ENCODE measurements at places on chromosomes 13 and 19.
A peak's percentile ranks its signal among the peaks of the same experiment; 100 is the strongest.

GRCh38 chr19:30704771-30705330 lies 332.7 kb downstream of the ZNF536 start:
- DNase-seq: no peak

DNA sequence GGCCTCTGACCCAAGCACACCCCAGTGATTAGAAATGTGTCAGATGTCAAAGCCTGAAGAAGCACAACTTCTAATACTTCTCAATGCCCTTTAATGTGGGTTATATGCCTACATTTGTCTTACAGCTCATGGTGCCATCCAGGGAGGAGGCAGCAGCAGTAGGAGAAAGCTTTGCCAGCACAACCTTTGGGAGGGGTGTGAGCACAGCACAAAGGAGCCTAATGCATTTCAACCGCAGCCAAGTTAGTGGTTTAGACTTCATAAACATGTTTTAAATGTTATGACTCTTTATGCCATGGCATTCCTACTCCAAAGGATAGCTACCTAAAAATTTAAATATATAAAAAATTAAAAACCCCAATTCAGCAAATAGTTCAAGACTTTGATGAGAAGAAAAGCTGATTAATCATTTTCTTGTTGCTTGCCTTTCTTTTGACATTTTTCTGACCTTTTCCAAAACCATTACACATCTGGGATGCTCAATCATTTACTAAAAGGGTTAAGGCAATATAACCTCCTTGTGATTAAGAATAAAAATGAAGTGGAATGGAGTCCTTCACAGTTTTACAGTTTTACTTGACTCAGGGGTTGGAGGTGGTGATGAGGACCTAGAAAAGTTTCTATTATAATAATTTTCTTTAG lies 142.7 kb downstream of the DLEU7 start:
- DNase-seq: no peak

DNA sequence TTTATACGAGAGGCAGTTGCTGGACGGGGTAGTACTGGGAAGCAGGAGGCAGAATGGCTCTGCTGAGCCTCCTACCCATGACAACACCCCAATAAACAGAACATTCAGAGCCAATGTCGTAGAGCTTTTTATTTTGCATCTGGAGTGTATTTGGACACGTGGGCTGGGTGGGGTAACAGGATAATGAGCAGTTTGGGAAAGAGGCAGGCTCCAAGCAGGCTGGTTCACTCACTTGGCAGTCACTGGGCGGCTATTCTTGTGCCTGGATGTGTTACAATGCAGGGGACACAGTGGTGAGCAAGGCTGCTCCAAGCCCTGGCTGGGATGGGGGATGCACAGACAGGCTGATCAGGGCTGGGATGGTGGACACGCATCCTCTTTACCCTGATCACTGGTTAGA lies 9.5 kb downstream of the ACTMAP start:
- no peak for DNase-seq

- DNase-seq: no peak
These were observed 5.2 kb upstream of the ADPRHL1 start for GRCh38 chr13:113458253-113459065.

GRCh38 chr13:97223711-97224541 lies 1.8 kb downstream of the MBNL2 start:
- no peak for DNase-seq

DNA sequence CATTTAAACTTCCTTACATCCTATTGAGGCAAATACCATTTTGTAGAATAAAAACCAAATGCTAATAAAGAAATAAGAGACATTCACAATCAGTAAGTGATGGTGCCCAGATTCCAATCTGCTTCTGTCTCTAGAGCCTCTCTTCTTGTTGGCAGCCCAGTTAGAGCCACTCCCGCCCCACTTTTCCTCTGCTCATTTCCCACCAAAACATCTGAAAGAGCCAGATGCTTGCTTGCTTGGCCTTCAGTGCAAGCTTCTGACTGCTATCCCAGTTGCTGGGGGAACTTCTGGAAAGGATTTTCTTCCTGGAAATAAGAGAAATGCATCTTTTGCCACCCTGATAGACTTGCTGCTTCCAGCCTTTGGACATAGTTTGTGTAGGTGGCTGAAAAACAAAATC lies 12.9 kb downstream of the FRY start:
- DNase-seq: no peak

DNA sequence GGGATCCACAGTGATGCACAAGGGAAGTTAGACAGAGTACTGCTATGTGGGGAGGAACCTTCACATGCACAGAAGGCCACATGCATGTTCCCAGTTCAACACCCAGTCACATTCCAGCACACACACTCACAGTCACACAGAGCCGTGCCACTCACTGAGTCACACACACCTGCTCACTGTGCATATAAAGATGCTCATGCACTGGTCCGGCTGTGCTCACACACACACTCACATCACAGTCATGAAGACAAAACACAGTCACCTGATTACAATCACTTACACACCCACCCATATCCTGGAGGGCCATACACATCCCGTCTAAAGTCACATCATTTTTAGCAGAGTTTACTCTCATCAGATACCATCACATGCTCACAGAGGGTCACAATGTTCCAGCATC lies 478 bp downstream of the CLC start:
- no peak for DNase-seq

- DNase-seq: no peak
These were observed 543.3 kb downstream of the FGF9 start for GRCh38 chr13:22214184-22214583.

DNA sequence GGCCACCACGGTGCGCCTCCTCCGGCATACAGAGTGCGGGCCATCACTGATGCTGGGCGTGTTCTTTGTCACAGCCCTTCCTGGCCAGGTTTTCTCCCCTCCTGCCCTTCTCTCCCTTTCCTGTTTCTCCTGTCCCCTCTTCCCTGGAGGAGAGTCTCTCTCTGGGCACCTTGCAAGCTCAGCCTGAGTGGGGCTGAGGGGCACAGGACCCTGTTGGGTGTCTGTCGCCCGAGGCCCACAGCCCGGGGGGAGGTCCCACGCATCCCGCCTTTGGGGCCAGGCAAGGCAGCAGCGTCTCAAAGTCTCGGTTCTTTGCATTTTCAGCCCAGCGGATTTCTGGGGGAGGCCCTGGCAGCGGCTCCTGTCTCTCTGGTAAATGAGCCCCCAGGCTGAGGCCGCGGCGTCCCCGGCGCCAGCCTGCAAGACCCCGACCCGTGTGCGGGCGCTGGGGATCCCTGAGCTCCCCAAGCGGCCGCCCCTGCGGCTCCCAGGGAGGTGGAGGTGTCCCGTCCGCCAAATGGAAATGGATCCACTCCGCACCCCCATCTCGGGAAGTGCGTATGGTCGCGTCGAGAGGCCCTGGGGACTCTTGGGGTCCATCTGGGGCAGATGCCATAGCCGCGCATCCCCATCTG lies 47.2 kb downstream of the COMP start:
- DNase-seq: no peak

- no peak for DNase-seq
These were observed 1.9 kb downstream of the RAB11B start for GRCh38 chr19:8392017-8392591.

- no peak for DNase-seq
These were observed 50.9 kb downstream of the SOX21 start for GRCh38 chr13:94661406-94661805.

GRCh38 chr13:92807353-92807752 lies 419.3 kb upstream of the GPC6 start:
- no peak for DNase-seq

GRCh38 chr19:18733196-18733647 lies 49.7 kb downstream of the CRTC1 start:
- DNase-seq: no peak

DNA sequence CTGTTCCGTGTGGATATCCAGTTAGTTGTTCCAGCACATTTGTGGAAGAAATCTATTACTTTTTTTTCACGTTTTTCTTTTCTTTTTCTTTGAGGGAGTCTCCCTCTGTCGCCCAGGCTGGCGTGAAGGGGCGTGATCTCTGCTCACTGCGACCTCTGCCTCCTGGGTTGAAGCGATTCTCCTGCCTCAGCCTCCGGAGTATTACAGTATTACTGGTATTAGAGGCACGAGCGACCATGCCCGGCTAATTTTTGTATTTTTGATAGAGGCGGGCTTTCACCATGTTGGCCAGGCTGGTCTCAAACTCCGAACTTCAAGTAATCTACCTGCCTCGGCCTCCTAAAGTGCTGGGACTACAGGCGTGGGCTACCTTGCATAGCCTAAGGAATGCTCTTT lies 43.6 kb downstream of the ZNF611 start:
- no peak for DNase-seq

- DNase-seq: peak; percentile 64
These were observed at the start of gene ZNF677 for GRCh38 chr19:53254411-53255341. ZNF677 (minus strand) TSS chr19:53254873; CDS start chr19:53251550, 3,323 bp downstream.

GRCh38 chr19:17868669-17869068 lies 3.1 kb upstream of the SLC5A5 start:
- no peak for DNase-seq

GRCh38 chr13:59280297-59280696 lies 883.4 kb downstream of the DIAPH3 start:
- no peak for DNase-seq

DNA sequence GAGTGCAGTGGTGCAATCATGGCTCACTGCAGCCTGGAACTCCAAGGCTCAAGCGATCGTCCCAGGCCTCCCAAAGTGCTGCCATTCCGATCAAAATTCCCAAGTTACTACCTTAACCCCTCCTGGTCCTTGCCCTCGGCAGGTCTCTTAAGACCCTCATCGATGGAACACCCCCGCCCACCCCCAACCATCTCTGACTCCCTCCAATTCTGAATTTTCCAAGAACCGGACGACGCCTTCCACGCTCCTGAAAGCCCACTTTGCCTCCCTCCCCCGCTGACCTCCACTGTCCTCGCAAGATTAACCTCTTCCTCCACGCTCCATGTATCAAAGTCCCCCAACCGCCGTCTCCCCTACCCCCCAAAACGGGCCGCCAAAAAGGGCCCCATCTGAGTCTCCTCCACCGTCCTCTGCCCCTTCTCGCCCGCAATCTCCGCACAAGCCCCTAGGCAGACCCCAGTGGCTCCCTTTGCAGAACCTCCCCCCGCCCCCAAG lies 539 bp downstream of the DAPK3 start:
- no peak for DNase-seq

GRCh38 chr13:58919551-58919950 lies 1244.2 kb downstream of the DIAPH3 start:
- no peak for DNase-seq

- DNase-seq: no peak
These were observed 4.4 kb downstream of the AKT2 start for GRCh38 chr19:40280608-40281221.

GRCh38 chr19:14416817-14417231 lies 2.3 kb downstream of the DDX39A start:
- DNase-seq: no peak

DNA sequence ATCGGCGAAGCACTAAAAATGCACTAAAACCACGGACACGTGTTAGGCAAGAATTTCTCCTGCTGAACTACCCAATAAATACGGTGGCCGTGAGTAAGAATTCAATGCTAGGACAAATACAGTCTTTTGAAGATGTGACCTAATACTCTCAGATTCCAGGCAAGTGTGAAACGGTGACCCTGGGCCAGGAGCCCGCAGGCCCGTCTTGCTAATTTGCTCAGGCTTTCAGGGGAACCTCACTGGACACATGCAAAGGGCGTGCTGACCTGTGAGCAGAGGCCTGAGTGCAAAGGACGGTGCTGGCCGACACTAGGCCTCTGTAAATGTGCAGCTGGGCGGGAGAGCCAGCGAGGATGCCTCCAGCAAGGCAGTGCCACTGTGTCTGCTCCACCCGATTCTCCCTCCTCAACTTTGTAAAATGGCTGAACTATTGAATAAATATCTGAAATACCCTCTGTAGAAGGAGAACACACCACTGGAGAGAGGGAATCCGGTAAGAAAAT lies 70.1 kb downstream of the STK24 start:
- DNase-seq: no peak

DNA sequence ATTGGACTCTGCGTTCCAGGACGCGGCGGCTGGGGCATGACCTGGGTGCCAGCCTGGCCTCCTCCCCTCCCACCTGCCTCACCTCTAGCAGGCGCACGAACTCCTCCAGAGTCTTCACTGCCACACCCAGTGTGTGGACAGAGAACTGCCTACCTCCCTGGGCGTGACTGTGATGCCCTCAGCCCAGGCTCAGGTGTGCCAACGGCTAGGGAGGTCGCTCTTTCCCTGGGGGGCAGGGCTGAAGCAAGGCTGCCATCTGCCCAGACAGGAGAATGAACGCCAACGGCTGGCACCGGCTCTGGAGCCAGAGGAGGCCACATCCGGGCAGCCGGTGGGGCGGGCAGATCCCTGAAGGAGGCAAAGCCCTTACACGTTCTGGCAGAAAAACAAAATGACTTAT lies 11.3 kb downstream of the NANOS3 start:
- DNase-seq: no peak

DNA sequence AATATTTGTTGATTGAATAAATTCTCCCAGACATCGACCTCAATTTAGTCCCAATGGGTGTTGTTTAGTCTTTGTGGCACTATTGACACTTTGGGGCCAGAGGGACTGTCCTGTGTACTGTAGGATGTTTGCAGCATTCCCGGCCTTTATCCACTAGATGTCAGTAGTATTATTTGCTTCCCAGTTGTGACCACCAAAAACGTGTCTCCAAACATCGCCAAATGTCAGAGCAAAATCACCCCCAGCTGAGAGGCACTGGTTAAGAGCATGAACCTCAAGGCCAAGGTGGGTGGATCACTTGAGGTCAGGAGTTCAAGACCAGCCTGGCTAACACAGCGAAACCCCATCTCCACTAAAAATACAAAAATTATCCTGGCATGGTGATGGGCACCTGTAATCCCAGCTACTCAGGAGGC lies 15.4 kb downstream of the NLRP12 start:
- no peak for DNase-seq

- DNase-seq: no peak
These were observed 5.0 kb downstream of the ADAT3 start for GRCh38 chr19:1910177-1910576.

GRCh38 chr13:67740871-67741535 lies 510.9 kb upstream of the PCDH9 start:
- no peak for DNase-seq

DNA sequence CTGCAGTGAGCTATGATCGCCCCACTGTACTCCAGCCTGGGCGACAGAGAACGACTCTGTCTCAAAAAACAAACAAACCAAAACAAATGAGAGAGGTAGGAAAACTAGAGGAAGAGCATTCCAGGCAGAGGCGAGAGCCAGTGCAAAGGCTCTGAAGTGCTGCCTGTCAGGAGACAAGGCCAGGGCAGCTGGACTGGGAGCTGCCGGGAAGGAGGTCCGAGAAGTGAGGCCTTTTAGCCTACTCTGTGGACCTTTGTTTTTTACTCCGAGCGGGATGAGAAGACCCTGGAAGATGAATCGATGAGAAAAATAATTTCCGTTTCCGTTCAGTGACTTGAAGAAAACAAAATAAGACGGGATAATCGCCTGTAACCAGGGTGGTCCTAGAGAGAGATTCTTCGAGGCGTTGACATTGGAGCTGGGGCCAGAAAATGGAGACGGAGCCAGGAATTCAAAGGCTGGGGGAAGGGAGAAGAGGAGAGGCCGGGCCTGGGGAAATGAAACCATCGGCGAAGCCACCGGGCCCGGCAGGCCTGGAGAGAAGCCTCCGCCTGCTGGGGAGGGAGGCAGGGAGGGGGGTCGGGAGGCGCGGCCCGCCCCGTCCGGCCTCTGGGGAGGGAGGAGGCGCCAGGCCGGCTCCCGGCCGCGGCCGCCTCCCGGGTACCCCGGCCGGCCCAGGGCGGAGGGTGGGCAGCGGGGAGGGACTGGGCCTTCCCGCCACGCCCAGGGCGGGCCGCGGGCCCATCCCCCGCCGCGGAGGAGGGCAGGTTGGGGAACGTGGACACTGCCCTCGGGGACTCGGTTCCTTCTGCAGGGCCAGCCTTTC lies 7.8 kb upstream of the SERTAD1 start:
- DNase-seq: no peak

GRCh38 chr19:38712161-38712748 lies 32.0 kb downstream of the CAPN12 start:
- DNase-seq: no peak

Data from activated CD8-positive, alpha-beta memory T cell treated with anti-CD3 and anti-CD28 coated beads for 1 hour (primary cell).